ENCODE measurements at places on chromosomes 16 and 17.

GRCh38 chr17:61878984-61879612 lies 15.8 kb upstream of the BRIP1 start:
- DNase-seq, result no peak

GRCh38 chr16:85422196-85422631 lies 190.9 kb upstream of the GSE1 start:
- DNase-seq, result no peak

- no peak for DNase-seq
Observed at GRCh38 chr17:2784864-2785263, 11.4 kb upstream of the RAP1GAP2 start.

DNA sequence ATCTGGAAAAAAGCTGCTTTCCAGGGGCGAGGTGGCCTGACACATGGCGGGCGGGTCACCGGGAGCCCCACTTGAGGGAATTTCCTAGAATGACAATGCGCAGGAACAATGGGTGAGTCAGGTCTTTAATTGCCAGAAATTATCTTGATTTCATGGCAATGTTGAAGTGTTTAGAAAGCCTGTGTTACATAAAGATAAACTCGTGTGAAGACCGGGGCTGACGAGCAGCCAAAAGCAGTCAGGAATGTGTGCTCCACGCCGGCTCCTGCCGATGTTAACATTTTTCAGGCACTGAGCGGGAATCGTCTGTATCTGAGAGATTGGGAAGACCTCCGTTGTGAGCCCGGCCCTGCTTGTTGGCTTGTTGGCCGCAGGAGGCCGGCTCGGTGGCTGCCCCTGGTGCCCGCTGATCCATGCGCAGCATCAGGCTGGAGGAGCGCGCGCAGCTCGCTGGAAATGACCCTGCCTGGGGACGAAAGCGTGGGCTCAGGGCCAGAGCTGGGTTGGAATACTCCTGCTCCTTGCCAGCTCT lies 353.1 kb downstream of the FOXL1 start:
- peak; percentile 66 for DNase-seq

- DNase-seq, result no peak
Observed at GRCh38 chr17:4248504-4249277, 15.1 kb downstream of the ANKFY1 start.

DNA sequence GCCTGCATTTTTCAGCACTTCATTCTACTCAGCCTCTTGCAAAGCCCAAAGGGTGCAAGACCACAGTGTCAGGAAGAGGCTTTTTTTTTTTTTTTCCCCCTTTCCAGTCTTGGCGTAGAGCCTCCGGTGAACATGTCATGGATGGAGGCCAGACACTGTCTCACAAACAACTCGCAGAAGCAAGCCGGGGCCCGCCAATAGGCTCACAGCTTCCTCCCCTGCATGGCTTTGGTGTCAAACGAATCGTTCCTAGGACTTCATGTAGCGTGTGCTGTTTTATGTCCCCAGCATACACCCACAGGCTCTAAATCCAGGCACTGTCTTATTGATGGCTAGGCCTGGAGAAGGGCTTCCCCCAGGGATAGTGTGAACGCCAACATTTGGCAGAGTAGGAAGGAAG lies 457.7 kb upstream of the MAF start:
- DNase-seq, result no peak

GRCh38 chr17:61144617-61145564 lies 254.8 kb upstream of the TBX2 start:
- DNase-seq, result no peak

DNA sequence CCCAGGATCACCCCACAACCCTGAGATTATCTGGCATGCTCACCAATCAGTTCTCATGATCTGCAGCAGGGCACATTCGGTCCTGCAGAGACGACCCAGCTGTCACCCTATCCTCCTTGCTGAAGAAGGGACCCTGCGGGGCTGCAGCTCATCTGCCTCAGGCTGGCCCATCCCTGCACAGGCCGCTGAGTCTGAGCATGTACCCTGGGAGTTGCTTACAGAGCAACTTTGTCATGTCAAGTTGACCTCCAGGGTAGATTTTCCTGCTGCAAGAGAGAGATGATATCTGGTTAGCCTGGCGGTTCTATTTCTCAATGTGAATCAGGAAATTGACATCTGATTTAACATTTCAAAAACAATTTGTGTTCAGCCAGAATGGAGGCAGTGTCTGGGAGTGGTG lies 36.0 kb upstream of the ADCY9 start:
- DNase-seq, result no peak

DNA sequence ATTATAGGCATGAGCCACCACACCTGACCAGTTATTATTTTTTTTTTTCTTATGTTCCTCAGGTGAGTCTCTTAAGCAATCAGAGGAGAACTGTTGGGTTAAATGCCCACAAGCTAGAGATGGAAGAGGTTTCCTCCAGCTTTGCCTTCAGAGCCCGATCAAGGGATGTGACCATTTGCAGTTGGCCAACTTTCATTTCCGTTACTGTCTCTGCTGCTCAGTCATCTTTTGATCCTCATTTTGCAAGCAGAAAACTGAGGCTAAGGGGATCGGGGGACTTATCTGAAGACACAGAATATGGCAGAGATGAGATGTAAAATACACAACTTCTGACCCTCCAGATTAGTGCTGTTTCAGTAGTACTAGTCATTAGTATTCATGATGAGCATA lies 188.8 kb downstream of the RAB11FIP4 start:
- no peak for DNase-seq

DNA sequence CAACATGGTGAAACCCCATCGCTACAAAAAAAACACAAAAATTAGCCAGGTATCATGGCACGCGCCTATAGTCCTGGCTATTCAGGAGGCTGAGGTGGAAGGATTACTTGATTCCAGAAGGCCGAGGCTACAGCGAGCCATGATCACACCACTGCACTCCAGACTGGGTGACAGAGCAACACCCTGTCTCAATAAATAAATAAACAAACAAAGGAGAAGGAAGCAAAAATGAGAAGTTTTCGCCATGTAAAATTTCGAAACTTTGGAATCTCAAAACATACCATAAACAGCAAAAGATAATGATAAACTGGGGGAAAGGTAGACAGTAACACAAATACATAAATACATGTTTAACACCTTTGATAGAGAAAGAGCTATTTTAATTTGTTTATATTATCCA lies 130.9 kb downstream of the ZFHX3 start:
- no peak for DNase-seq

DNA sequence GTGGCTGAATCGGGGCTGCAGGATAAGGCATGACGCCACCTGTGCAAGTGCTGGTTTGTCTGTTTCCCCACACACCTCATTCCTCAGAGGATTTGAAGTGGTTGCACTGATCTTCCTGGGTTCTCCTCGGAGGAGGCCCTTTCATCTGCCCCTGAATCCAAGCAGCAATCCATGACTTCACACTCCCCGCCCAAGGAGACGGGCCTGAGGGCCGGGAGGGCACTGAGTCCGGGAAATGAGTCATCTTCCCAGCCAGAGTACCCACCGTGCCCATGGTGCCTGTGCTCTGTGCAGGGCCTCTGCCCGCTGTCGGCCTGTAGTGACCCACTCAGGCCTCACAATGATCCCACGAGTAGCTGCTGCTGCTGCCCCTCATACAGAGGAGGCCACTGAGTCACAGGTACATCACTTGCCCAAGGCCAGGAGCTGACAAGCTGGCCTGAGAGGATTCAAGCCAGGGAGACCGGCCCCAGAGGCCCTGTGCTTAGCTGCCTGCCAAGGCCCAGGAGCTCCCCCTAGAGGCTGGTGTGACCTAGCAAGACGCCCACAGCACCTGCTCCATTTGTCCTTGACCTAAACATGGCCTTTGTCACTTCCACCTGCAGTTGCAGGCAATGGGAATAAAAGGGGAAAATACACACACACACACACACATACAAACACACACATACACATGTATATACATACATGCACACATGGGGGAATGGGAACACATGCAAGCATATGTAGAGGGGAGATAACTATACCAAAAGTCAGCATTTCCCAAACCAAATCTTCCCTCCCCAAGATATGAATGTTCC lies 240.0 kb downstream of the C16orf95 start:
- no peak for DNase-seq

DNA sequence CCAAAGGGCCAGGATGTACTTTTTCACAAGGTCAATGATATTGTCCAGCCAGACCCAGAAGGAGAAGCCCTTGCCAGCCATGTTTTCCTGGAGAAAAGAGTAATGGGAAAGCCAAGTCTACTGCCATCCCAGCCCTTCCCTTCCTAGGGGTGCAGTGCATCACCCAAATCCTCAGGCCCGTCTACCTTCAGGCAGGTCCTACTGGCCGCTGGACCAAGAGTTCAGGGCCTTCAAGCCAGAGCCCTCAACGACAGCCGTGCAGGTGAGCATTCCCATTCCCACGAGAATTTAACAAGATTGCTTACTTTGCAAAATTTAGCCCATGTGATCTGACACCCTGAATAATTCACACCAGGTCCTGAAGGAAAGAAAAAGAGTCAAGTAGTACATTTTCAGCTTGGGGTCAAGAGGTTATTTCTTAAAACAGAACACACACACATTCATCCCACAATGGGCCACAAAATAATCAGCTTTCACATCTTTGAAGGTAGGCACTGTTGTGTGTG lies 35.0 kb downstream of the STAT5A start:
- DNase-seq, result no peak

DNA sequence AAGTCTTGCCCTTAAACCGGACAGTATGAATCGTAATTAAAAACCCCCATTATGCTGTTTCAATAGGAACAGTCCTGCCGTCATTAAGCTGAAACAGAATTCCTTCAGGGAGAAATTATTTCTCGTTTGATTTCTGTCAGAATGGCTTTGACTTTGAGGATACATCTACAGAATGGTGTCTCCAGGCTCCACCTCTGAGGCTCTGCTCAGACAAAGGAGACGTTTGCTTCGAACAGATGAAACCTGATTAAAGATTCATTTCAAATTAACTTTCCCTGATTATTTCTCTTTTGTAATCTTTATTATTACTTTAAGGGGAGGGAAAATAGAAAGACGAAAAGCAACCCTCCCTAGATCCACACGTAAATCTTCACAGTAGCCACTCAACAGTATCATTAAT lies 106.9 kb downstream of the TMEM114 start:
- no peak for DNase-seq

- DNase-seq, result no peak
Observed at GRCh38 chr17:15261258-15261801, 3.8 kb downstream of the PMP22 start.

GRCh38 chr16:57822856-57823255 lies 20.6 kb upstream of the KIFC3 start:
- DNase-seq, result no peak

DNA sequence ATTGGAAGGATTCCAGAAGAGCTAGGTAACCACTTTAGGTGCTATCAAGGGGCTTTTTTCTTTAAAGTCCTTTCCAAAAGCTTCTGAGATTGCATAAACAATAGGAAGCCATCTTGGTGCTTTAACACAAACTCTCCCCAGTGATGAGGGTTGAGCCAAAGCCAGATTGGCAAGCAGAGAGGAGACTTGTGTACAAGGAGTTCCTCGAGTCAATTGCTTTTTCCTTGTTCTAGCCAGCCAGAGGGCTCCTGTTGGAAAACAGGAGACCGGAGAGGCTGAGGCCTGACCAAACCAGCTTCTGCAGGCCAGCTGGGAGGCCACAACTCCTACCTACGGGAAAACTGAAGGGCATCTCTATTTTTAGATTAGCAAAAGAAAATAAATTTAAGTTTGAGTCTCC lies 46.5 kb downstream of the MAPT start:
- DNase-seq, result no peak

GRCh38 chr17:48497103-48497502 lies 33.7 kb downstream of the HOXB1 start:
- no peak for DNase-seq

DNA sequence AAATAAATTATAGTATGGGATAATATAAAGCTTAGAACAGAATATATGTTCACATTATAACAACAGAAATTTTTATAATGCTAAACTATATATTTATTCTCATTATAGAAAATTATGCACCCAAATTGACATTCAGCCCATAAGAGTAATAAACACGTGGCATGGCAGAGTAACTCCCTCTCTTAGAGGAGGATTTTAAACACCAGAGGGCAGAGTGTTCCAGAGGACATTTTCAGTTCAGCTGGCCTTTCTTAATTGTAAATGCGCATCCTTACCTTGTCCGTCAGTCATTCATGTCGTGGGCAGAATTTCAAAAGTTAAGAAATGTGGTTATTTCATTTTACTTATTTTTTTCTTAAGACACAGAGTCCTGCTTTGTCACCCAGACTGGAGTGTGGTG lies 147.1 kb downstream of the TANC2 start:
- no peak for DNase-seq

- no peak for DNase-seq
Observed at GRCh38 chr17:83090444-83091256, 11.2 kb downstream of the METRNL start.

GRCh38 chr17:1298606-1299005 lies 19.1 kb downstream of the TRARG1 start:
- no peak for DNase-seq

DNA sequence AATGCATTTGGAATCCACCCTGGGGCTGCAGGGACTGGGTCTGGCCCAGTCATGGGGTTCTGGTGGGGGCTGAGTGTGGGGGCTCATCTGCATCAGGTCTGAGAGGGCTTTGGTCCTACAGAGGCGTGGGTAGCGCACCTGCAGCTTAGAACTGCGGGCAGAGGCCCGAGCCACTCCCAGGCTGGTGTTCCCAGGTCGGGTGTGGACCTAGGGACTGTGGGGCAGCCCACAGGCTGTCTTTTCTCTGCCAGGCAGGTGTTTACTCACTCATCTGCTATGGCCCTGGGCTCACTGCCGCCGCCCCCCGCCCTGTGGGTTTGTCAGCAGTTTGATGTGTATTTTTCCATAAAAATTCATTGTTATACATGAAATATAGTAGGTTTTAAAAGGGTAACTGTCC lies 27.0 kb upstream of the DOC2B start:
- DNase-seq, result no peak

DNA sequence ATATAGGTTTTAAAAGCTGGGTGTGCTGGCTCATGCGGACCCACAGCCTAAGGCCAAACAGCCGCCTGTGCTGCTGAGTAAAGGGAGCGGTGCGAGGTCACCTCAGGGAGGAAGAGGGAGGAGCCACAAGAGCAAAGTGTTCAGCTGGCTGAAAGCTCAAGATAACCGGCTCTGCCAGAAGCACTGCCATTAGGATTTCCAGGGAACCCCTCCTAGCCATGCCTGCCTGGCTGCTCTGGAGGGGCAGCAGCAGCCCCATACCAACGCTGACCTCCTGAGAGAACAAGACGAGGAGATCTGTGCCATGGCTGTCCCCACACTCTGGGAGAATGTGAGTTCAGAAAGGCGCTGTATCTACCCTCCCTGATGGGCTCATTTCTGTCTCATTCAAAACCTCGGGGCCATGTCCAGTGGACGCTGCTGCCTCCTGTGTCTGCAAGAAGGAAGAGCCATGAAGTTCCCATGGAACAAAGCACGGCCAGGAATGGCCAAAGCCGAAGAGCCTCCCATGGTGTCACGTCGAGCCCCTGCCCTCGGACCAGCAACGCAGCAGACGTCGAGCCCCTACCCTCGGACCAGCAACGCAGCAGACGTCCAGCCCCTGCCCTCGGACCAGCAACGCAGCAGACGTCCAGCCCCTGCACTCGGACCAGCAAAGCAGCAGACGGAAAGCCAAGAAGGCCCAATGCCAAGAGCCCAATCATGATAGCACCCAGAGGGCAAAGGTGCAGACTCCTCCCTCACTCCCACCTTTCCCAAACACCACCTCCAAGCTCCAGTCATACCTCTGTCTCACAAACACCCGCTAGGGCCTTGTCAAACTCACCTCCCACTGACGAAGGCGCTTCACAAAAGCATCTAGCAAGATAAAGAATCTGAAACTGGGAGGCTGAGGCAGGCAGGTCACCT lies 107.0 kb downstream of the ANKRD11 start:
- DNase-seq, result no peak

GRCh38 chr17:42249681-42250446 lies 26.3 kb downstream of the STAT5B start:
- DNase-seq, result no peak

GRCh38 chr16:5590416-5590815 lies 492.8 kb upstream of the EEF2KMT start:
- DNase-seq, result no peak

Measured in spinal cord (tissue), 10 donors.